ENCODE measurements at places on chromosomes 1 and 21.

DNA sequence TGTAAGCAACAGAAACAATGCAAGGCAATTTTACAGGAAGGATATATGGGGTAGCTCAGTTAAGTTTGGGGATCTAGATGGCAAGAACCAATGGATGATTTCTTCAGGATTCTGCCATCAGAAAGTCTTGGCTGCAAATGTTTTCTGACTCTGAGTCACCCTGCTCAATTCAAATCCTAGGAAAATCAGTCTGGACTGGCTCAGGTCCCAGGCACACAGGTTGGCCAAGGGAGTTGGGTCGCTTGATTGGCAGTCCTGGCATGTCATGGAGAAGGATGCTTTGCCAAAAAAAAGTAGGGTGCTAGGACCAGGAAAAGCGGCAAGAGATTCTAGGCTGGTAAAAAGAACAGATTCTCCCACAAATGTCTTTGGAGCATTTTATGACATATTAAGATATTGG, 28.9 kb upstream of the S1PR1 start:
- DNase-seq, result no peak

DNA sequence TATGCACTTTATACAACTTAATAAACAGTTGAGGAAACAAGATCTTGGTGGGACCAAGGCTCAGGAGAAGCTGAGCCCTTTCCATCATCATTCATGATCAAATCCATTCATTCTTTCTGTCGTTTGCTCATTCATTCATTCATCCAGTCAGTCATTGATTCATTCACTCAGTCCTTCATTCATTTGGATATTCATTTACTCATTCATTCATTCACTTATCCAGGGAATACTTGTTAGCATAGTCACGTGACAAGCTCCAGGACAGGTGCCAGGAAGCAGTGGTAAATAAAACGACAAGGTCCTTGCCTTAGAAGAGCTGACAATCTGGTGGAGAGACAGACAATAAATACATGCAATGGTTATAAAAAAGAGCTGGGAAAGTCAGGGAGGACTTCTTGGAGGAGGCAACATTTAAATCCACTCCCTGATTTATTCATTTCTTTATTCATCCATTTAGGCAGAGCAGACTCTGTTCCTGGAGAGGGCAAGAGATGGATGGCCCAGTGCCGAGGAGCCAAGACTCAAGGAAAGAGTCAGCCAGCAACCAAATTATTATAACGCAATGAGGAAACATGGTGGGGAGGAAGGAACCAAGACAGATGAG, 74.1 kb upstream of the CASZ1 start:
- DNase-seq, result no peak

DNA sequence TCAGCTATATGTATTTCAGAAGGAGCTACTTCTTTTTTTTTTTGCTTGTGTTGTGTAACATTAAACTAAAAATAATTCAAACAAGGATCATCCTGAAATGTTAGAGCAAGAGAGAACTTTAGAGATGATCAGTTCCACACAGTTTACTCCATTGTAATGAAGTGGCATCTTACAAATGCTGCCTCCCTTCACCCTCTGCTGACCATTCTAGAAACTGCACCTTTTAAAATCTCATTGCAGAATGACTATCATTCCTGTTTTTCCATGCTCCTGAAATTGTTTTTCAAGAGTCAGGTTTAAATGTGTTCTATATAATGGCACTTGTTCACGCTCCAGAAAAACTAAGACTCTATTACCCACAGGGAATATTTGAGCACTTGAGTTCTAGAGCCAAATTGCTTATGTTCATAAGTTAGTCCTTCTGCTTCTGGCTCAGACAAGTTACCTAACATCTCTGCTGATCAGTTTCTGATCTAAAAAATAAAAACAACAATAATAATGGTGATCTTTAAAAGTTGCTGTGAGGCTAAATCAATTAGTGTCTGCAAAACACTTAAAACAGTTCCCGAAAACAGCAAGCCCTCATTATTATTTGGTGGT, 21.5 kb upstream of the SLC44A5 start:
- no peak for DNase-seq

- no peak for DNase-seq
These were observed 12.3 kb upstream of the LYPLAL1 start for GRCh38 chr1:219161371-219161770.

DNA sequence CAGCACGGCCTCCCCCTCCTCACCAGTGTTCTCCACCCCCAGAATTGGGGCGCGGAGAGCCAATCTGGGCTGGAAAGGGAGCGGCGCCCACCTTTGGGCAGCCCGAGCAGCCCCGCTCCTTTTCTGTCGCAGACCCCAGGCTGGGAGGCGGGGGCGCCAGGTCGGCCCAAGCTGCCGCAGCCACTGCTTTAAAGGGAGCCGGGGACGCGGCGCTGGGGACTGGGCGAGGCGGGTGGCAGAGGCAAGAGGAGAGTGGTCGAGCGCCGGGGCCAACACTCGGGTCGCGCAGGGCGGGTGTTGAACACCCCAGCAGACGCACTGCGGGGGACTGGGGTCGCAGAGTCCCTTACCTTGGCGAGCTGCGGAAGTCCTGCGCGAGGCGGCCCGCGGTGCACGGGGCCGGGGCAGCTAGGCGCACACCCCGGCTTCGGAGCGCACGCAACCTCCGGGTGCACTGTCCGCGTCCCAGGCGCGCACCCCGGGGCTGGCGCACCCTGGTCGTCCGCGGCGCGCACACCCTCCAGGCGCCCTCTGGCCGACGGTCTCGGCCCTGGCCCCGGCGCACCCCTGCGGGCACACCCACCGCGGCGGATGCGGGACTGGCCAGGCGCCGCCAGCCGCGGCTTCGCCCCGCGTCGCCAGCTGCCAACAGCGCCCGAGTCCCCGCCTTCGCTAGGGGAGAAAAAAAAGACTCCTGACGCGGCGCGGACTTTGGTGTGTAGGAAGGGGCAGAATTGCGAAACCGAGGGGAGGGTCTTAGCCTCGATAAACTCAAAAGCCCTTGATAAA, at the start of gene KANK4:
KANK4 (minus strand) TSS at position 679 of the 789 bp plus-strand sequence. CDS start 37,870 bp downstream, outside the sequence.
- DNase-seq, result no peak

DNA sequence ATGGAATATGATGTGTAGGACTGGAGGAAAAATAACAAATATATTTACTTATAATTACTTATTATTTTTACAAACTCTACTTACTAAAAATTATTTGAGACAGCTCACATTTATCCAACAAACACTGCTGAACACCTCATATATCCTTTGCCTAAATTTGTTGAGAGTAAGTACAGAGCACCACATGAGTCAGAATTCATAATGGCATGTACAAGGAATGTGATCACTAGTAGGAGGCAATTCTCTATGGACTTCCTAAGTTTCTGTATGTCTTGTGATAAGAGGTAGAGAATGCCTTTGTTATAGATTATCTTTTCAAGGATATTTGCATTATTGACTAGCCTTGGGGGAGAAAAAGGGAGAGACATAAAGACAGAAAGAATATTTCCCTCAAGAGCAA, 8.2 kb upstream of the ST6GALNAC3 start:
- DNase-seq, result no peak

DNA sequence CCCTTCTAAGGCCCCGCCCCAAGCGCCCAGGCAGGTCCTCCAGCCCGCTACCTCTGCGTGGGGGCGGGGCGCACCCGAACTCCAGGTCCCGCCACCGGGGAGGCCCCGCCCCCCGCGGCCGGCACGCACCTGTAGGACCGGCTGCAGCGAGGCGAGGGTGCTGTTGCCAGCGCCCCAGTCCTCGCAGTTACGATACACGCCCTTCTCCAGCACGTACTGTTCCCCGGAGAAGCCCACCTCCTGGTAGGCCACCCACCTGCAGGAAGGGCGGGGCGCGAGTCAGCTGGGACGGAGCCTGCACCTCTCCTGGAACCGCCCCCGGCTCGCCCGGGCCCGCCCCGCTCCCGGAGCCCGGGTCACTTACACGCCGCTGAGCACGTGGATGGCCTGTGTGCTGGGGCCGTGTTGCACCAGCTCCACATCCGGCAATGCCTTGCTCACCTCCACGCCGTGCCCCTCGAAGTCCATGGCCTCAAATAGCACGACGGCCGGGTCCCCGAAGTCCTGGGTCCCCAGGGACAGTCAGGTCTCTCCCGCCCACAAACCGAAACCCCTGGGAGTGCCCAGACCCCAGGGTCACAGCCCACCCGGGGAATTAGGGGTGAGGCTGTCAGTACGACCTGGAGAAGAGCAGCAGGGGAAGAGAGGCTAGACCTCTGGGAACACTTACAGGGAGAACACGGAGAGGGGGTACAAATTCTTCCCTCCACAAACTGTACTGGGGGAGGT, 17.3 kb downstream of the CRYBG2 start:
- no peak for DNase-seq

GRCh38 chr21:32477424-32477745, 64.9 kb downstream of the EVA1C start:
- no peak for DNase-seq

GRCh38 chr1:109386054-109386717, 11.5 kb downstream of the SORT1 start:
- DNase-seq, result no peak

GRCh38 chr1:226135709-226136108, 50.8 kb downstream of the ACBD3 start:
- DNase-seq, result no peak

GRCh38 chr1:97034651-97035050, 313.1 kb downstream of the PTBP2 start:
- DNase-seq, result no peak

DNA sequence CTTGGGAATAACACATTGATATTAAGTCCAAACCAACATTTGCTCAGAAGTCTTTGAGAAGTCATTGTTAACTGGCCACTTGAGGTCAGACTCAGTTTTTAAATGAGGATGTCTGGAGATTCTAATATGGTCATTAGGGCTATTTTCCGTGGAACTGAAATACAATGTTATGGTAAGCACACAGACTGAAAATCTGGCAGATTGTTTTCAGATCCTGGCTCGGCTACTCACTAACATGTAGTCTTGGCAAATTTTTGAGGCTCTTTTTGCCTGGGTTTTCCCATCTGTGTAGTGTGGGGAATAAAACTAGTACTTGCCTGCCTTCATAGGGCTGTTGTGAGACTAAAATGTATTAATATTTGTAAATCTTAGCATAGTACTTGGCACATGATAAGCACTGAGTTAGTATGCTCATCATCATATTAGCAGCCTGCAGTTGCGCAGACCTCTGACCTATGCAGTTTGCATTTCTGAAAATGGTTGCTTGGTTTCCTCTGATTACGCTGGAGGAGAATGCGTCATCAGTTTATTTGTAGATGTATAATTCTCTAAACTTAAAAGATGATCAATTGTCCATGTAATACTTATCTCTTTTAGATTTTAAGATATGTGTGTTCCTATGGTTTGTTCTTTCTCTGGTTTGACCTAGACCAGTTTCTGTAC, 100.8 kb downstream of the C1orf21 start:
- no peak for DNase-seq

GRCh38 chr1:28517649-28517999, 11.8 kb downstream of the RCC1 start:
- no peak for DNase-seq

DNA sequence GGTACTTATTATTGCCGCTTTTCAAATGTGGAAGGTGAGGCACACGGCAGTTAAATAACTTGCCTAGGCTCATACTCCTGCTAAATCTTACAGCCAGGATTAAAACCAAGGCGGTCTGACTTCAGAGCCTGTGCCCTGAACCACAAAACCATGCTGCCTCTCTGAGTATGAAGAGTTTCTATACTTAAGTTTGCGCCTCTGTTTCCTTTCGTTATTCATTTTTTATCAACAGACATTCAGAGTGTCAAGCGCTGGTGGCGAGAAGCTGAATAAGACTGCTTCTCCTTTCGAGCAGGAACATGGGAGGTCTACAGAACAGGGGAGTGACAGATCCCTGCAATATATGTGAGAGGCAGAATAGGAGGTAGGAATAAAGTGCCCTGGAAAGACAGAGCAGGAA, 96.0 kb upstream of the DUSP10 start:
- DNase-seq, result no peak

DNA sequence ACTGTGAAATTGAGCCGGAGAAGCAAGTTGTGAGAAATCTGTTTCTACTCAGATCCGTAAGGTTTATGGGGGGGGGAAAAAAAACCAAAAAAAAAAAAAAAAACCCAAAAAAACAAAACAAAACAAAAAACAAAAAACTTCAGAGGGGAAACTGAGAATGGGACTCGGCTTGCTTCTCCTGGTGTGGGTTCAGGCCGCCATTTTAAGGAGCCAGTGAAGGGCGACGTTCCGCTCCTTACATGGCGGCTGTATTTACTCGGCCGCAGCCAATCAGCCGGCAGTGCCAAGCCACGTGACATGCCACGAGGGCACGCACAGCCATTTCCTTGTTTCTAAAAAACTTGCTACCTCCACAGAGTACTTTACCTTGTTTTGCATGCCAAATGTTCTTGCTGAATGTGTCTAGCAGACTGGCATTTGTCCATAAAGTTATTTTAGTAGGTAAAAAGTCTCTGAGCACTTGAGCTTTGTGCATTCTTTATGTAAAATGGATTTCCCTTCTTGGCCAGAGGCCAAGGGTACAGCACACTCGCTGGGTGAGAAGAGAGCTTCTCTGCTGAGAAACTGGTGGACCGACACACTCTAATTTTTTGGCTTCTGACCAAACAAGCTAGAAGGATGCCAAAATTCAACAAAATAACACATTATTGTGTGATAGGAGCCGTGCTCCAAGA, 101.8 kb downstream of the NFIA start:
- peak; percentile 32 for DNase-seq

DNA sequence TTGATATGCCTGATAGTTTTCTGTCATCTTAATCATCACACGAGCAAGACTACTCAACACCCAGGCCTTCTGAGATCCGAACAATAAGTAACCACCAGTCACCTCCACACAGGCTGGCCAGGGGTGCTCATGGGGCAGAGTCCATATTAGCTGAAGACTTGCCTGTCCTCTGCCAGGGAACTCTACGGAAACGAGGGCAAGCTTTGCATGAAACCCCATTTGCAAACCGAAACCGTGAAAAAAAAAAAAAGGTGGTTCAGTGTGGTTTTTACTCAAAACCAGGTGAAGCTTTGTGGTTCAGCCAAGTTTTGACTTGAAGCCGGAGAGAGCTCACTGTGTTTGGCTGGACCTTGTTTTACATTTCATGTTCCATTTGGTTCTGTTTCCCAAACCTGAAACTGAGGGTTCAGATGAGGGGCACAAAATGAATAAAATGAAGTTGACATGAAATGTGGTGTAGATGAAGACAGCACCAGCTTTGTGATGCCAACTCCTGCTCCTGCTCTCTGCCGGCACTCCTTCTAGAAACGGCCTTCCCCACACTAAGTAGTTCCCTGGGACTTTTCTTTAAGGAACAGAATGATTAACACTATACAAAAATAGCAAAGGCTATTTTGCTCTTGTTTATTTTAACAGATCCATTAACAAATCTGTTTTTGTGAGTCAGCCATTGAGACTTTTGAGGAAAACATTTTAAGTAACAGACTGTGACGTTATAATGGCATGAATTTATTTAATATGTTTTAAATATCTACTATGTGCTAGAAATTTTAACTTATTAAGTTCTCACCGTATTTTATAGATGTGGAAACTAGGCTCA, 74.7 kb downstream of the RUNX1 start:
- no peak for DNase-seq

All from AG04450 (cell line).